ENCODE measurements at places on chromosomes 1 and 21.
A peak's percentile ranks its signal among the peaks of the same experiment; 100 is the strongest.

DNA sequence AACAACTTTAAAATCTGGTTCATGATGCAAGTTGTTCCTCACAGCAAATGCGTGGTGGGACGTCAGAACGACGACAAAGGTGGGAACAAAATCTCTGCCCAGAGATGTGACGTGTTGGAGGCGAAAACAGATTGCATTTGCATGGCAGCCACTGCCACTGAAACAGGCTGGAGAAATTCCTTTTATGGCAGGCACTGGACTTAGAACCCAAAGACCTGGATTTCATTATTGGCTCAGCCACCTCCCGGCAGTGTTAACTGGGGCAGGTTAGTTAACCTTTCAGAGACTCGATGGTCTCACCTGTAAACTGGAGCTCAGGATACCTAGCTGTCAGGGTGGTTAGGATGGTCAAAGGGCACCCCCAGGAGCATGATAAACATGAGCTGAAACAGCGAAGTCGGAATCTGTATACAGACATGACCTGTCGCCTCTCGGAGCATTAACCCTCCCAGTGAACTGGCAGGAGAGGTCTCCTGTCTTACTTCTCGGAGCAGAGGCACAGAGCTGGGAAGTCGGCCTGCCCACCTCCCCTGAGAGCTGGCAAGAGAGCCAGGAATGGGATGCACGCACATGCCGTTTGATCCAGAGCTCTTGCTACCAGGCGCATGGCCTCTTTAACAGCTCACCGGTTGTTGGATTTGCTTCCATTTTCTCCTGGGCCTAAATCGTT is 59.2 kb upstream of the TARBP1 start:
- peak overlapping the region; percentile 99 for H3K27ac ChIP-seq
- no peak for DNase-seq
- no peaks in the 10 kb centered on the region for H3K36me3 ChIP-seq
- H3K27me3 ChIP-seq = no peaks in the 10 kb centered on the region
- no peak overlapping the region for H3K4me3 ChIP-seq

DNA sequence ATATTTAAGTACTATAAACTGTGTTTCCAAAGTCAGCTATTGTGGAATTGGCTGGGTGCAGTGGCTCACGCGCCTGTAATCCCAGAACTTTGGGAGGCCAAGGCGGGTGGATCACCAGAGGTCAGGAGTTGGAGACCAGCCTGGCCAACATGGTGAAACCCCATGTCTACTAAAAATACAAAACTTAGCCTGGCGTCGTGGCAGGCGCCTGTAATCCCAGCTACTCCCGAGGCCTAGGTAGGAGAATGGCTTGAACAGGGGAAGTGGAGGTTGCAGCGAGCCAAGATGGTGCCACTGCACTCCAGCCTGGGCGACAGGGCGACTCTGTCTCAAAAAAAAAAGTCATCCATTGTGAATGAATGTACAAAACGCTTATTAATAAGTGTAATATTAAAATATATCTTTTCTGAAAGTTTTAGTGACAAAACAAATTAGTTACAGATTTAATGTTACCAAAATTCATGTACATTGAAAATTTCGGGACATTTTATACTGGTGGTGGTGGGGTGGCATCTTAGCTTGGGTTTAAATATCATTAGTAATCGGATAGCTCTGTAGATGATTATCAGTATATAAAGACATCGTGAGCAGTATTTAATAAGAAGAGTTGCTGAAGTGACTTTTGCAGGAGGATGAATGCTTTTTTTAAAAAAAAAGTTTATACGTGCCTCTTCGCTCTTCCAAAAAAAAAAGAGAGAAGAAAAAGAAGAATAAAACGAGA is 503 bp upstream of the SRSF11 start:
- H3K4me3 ChIP-seq = peak overlapping the region; percentile 94
- DNase-seq = no peak
- peaks cover 41% of the 10 kb centered on the region for H3K4me1 ChIP-seq
- no peaks in the 10 kb centered on the region for H3K27me3 ChIP-seq
- H3K27ac ChIP-seq = peak overlapping the region; percentile 86
- no peaks in the 10 kb centered on the region for H3K36me3 ChIP-seq

- H3K4me1 ChIP-seq = peaks cover 63% of the 10 kb centered on the region
- DNase-seq = peak; percentile 37
- H3K4me3 ChIP-seq = peak within 1 kb of the TSS; percentile 87
- no peaks in the 10 kb centered on the region for H3K27me3 ChIP-seq
Observed at GRCh38 chr1:1358433-1359271, at the start of gene MXRA8. Gene MXRA8 (minus strand): TSS chr1:1358555. CDS start chr1:1358504, 51 bp downstream.

DNA sequence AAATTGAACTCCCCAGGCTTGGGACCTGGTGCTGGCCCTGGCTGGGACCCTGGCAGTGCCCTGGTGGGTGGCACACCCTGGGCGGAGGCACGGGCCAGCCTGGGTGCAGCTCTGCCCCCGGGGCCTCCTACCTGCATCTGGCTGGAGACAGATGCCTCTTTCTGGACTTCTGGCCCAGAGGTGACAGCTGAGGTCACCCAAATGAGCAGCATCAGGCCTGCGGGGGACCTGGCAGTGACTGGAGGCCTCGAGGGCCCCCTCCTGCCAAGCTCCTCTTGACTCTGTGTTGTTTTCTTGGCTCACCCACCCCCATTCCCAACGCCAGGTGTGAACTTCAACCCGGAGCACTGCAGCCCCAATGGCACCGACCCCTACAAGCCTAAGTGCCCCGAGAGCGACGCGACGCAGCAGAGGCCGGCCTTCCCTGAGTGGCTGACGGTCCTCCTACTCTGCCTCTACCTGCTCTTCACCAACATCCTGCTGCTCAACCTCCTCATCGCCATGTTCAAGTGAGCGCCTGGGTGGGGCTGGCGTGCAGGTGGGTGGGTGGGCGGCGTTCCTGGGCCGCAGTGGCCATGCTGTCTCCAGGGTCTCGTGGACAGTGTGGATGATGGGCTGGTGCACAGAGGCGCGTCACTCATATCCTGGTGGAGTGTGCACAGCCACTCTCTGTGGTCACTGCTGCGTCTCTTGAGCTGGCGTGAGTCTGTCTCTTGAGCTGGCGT is 41.6 kb upstream of the LRRC3 start:
- no peaks in the 10 kb centered on the region for H3K27me3 ChIP-seq
- DNase-seq = no peak
- H3K4me1 ChIP-seq = no peaks in the 10 kb centered on the region
- H3K4me3 ChIP-seq = no peak overlapping the region
- H3K36me3 ChIP-seq = no peaks in the 10 kb centered on the region

GRCh38 chr1:96845464-96845863 is 123.9 kb downstream of the PTBP2 start:
- no peaks in the 10 kb centered on the region for H3K36me3 ChIP-seq
- no peak for DNase-seq
- no peak overlapping the region for H3K4me3 ChIP-seq
